ENCODE measurements at places on chromosomes 6 and 20. TPM values are rescaled to one million over a fixed set of nuclear protein-coding genes. Genes with fewer than 3 reads are reported as not detected.

The ELOVL2 gene
- total RNA-seq, result not detected

The DEFB132 gene
- total RNA-seq, result not detected

The FOXF2 gene
- total RNA-seq, result not detected

The RFX6 gene
- total RNA-seq, result not detected

The ZNF322 gene
- 23.1 TPM for total RNA-seq

The CST3 gene
- 8.3 TPM for total RNA-seq

The TMEM217 gene
- not detected for total RNA-seq

DNA sequence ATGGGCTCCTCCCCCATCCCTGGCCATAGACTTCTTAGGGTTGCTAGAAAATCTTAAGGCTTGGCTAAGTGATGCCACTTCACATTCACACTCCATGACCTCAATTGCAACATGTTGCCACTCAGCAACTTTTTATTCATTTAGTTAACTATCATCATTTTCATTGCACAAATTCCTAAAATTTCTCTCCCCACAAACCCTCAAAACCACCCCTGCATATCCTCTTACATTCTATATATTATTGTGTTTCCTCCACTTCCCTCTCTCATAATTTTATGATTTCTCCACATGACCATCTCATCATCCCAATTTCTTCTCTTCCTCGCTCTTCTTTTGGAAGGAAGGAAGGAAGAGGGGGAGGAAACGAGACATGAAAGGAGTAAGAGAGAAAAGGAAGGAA lies 436.0 kb downstream of the HACE1 start:
- no peak overlapping the region for H3K27ac ChIP-seq
- no peaks in the 10 kb centered on the region for H3K4me1 ChIP-seq
- no peaks in the 10 kb centered on the region for H3K36me3 ChIP-seq
- no peaks in the 10 kb centered on the region for H3K27me3 ChIP-seq
- no peak overlapping the region for H3K4me3 ChIP-seq
- no peak for DNase-seq

- peaks cover 8% of the 10 kb centered on the region for H3K4me1 ChIP-seq
- no peaks in the 10 kb centered on the region for H3K36me3 ChIP-seq
- H3K4me3 ChIP-seq, result no peak overlapping the region
- no peaks in the 10 kb centered on the region for H3K27me3 ChIP-seq
- DNase-seq, result no peak
- no peak overlapping the region for H3K27ac ChIP-seq
These were observed 169.0 kb downstream of the FOXC1 start for GRCh38 chr6:1778686-1779235.

GRCh38 chr6:129903082-129903481 lies 42.0 kb upstream of the TMEM244 start:
- H3K27ac ChIP-seq, result no peak overlapping the region
- peaks cover 3% of the 10 kb centered on the region for H3K4me1 ChIP-seq
- no peaks in the 10 kb centered on the region for H3K36me3 ChIP-seq
- H3K27me3 ChIP-seq, result no peaks in the 10 kb centered on the region
- no peak overlapping the region for H3K4me3 ChIP-seq

GRCh38 chr6:142833798-142834197 lies 111.2 kb downstream of the HIVEP2 start:
- peaks cover 57% of the 10 kb centered on the region for H3K4me1 ChIP-seq
- DNase-seq, result no peak
- no peak overlapping the region for H3K27ac ChIP-seq
- H3K27me3 ChIP-seq, result no peaks in the 10 kb centered on the region
- no peak overlapping the region for H3K4me3 ChIP-seq

DNA sequence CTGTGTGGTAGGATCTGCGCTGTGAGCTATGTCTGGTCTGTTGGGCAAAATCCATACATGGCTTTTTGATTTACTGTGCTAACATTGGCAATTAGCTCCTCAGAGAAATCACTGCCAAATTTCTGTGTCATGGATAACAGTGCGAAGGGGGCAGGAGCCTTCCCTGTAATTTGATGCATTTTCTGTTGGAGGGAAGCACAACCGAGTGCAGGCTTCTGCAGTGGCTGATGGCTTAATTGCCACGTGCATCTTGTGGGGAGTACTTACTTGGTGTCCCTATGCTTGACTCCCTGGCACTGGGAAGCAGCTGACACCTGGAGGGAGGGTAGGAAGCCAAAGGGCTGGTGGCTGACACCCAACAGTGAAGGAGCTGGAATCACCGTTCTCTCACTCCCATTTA lies 99.3 kb upstream of the PROKR2 start:
- no peaks in the 10 kb centered on the region for H3K27me3 ChIP-seq
- H3K4me3 ChIP-seq, result no peak overlapping the region
- no peak overlapping the region for H3K27ac ChIP-seq
- H3K36me3 ChIP-seq, result no peaks in the 10 kb centered on the region

DNA sequence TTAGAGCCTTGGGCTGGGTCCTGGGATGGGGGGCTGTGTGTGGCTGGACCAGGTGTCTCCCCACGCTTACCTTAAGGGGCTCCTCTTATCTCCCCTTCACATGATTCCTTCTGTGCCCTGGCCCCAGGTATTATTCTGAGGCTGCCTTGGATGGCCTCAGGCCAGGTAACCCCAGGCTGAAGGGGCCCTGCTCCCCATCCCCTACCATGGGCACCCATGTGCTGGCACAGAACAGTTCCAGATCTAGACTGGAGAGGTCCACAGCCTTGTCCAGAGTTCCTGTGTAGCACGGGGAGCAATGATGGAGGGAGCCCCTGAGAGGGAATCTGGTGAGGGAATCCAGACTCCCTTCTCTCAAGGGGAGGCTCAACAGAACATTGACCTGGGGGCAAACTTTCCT lies 32.1 kb downstream of the MOCS1 start:
- no peaks in the 10 kb centered on the region for H3K36me3 ChIP-seq
- no peak overlapping the region for H3K4me3 ChIP-seq
- H3K27me3 ChIP-seq, result no peaks in the 10 kb centered on the region
- no peak for DNase-seq

DNA sequence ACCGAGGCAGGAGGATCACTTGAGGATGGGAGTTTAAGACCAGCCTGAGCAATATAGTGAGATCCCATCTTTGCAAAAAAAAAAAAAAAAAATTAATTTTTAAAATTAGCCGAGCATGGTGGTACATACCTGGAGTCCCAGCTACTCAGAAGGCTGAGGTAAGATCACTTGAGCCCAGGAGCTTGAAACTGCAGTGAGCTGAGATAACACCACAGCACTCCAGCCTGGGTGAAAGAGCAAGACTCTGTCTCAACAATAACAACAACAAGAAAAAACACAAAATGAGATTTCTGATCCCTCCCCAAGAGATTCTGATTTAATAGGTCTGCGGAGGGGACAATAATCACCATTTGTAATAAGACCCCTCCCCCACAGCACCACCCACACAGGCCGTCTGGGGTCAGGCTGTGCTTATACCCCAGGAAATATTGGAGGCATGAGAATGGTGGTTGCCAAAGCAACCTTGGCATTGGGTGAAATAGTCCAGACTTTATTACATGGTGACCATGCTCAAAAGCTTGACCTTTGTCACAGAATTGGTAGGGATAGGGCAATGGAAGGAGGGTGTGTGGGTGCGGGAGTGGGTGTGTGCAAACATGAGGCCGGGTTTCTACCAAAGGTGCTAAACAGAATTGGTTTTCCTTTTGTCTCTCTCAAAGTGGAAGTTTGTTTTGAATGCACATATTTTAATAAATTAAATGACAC lies 24.4 kb upstream of the ADTRP start:
- H3K4me3 ChIP-seq, result no peak overlapping the region
- no peak for DNase-seq
- no peak overlapping the region for H3K27ac ChIP-seq
- H3K27me3 ChIP-seq, result no peaks in the 10 kb centered on the region
- H3K36me3 ChIP-seq, result no peaks in the 10 kb centered on the region

- H3K4me1 ChIP-seq, result peaks cover 7% of the 10 kb centered on the region
- no peaks in the 10 kb centered on the region for H3K36me3 ChIP-seq
- no peak overlapping the region for H3K27ac ChIP-seq
- H3K4me3 ChIP-seq, result no peak overlapping the region
These were observed 538 bp downstream of the FERMT1 start for GRCh38 chr20:6122111-6122872.

DNA sequence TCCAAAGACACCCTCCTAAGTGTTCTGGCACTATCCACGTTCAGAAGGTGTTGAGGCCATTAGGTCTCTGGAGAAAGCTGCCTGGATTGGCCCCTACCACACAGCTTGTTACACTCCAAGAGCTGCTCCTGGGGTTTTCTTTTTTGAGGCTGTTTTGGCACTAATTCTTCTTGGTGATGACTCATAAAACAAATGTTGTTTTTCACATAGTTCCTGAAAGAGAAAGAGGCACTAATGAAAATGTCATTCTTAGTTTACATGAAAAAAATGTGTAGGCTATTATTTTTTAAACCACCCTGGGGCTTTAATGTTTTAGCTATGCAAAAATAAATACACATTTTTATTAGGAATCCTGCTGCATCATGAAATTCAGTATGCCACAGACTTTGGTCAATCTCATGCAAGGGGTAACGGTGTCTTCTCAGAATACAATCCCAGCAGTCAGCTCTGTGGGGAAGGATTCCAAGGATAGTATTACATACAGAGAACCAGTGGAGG lies 38.1 kb downstream of the TBPL1 start:
- H3K4me3 ChIP-seq, result no peak overlapping the region
- H3K4me1 ChIP-seq, result peaks cover 3% of the 10 kb centered on the region
- no peak for DNase-seq
- H3K27ac ChIP-seq, result no peak overlapping the region
- peaks cover 6% of the 10 kb centered on the region for H3K36me3 ChIP-seq

DNA sequence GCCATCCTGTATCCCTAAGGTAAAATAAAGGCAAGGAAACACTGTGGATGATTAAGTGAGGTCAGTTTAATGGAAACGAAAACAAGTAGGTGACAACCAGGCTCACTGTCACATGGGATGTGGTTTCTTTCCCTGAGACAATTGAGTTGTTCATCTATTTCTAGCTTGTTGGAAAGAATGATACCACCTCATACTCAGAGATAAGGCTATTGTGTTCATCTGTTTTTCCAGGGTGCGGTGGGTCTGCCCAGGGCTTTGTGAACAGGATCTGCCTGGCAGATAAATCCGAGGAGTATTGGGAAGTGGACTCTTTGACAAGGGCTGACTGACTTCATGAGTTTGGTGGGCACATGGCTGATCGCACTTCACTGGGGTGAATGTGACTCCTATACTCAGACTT lies 80.8 kb upstream of the TIAM2 start:
- no peaks in the 10 kb centered on the region for H3K36me3 ChIP-seq
- no peak overlapping the region for H3K27ac ChIP-seq
- DNase-seq, result no peak
- no peaks in the 10 kb centered on the region for H3K27me3 ChIP-seq

DNA sequence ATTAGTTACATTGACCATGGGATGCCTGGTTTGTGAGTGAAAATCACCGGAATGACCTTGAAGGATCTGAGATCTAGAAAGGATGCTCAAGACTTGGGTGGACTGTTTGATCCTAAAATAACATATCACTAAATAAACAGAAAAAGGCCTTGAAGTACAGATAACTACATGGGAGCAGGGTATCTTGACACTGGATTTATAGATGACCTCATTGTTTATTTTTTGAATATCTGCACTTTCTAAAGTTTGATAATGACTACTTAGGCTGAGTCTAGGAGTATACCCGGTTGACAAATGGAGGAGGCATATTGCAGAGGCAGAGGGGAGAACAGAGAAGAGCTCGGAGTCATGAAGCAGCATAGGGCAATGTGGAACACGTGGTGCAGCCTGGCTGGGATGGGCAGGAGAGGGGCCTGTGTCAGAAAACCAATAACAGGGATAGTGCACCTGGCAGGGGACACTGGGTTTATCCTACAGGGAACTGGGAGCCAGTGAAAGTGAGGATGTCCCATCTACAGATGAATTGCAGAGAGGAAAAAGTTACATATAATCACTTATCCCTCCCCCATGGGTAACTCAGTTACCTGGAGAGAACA lies 50.3 kb downstream of the PLAGL1 start:
- no peaks in the 10 kb centered on the region for H3K36me3 ChIP-seq
- H3K4me3 ChIP-seq, result no peak overlapping the region
- no peak overlapping the region for H3K27ac ChIP-seq
- DNase-seq, result no peak
- H3K4me1 ChIP-seq, result no peaks in the 10 kb centered on the region

- H3K36me3 ChIP-seq, result no peaks in the 10 kb centered on the region
- H3K27me3 ChIP-seq, result no peaks in the 10 kb centered on the region
- no peak overlapping the region for H3K27ac ChIP-seq
- no peak overlapping the region for H3K4me3 ChIP-seq
- no peaks in the 10 kb centered on the region for H3K4me1 ChIP-seq
- no peak for DNase-seq
These were observed 271.9 kb upstream of the MARCKS start for GRCh38 chr6:113585246-113585645.

DNA sequence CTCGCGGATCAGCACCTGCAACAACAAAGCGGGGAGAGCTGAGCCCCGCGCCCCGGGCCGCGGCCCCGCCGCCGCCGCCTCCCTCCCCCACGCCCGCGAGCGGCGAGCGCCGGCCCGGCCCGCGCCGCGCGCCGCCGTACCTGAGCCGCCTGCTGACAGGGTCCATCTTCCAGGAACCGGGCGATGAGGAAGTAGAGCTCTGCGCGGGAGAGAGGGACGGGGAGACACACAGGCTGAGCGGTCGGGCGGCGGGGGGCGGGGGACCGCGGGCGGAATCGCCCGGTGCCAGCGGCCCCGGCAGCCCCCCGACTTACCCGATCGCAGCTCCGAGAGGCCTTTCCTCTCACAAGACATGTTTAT lies 359 bp downstream of the PHIP start:
- H3K27ac ChIP-seq, result peak overlapping the region; percentile 75
- H3K36me3 ChIP-seq, result no peaks in the 10 kb centered on the region
- H3K4me1 ChIP-seq, result peaks cover 45% of the 10 kb centered on the region
- H3K4me3 ChIP-seq, result no peak overlapping the region
- no peaks in the 10 kb centered on the region for H3K27me3 ChIP-seq

- no peak overlapping the region for H3K4me3 ChIP-seq
- no peaks in the 10 kb centered on the region for H3K36me3 ChIP-seq
- H3K4me1 ChIP-seq, result no peaks in the 10 kb centered on the region
- H3K27me3 ChIP-seq, result no peaks in the 10 kb centered on the region
These were observed 38.8 kb downstream of the UNC5CL start for GRCh38 chr6:41000248-41000647.

- no peaks in the 10 kb centered on the region for H3K27me3 ChIP-seq
- H3K36me3 ChIP-seq, result no peaks in the 10 kb centered on the region
- no peak overlapping the region for H3K4me3 ChIP-seq
- no peak overlapping the region for H3K27ac ChIP-seq
- DNase-seq, result no peak
These were observed 56.7 kb downstream of the CD83 start for GRCh38 chr6:14174226-14174625.

DNA sequence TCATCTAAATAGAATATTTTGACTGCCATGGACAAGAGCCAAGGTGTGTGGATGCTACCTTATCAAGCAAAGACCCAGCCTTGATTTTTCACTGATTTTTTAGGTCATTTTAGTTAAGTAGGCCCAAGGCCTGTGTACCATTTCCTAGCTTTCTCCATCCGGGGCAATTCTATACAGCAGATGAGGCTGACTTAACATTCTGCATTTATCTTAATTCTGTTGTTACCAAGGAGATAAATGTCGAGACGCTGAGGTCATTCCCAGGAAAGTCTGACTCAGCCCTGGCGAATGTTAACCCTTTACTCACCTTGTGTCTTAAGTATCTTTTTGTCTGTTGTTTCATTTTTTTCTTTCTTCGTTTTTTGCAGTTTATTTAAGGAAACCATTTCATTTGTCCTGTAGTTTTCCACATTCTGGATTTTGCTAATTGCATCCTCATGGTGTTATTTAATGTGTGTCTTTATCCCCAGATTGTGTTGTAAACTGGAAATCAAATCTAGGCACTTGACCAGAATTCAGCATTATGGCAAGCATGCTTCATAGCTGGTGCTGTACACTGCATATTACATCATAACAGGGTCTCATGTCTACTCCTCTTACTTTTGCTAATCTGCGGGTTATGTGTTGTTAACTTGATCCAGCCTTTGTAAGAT lies 277.0 kb downstream of the CDKAL1 start:
- no peaks in the 10 kb centered on the region for H3K27me3 ChIP-seq
- no peaks in the 10 kb centered on the region for H3K36me3 ChIP-seq
- H3K27ac ChIP-seq, result no peak overlapping the region
- H3K4me1 ChIP-seq, result no peaks in the 10 kb centered on the region
- no peak overlapping the region for H3K4me3 ChIP-seq
- DNase-seq, result no peak
